ENCODE measurements at places on chromosomes 13 and 19. TPM values are rescaled to one million over a fixed set of nuclear protein-coding genes. Genes with fewer than 3 reads are reported as not detected.

Gene ZFP28
- 0.05 TPM for total RNA-seq

DNA sequence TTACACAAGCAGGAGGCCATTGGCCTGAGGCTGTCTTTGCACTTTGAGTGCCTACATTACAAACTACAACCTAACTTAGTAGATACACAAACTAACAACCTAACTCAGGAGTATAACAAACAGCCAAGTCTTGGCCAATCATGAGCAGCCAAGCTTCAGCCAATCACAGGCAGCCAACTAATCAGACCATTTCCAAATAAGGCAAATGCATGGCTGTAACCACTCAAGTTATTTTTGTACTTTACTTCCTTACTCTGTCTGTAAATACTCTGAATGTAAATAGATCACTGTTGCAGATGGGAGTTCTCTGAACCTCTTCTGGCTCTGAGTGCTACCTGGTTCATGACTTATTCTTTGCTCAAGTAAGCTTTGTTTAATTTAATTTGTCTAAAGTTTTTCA, 748.1 kb upstream of the SGCG start:
- DNase-seq = no peak

DNA sequence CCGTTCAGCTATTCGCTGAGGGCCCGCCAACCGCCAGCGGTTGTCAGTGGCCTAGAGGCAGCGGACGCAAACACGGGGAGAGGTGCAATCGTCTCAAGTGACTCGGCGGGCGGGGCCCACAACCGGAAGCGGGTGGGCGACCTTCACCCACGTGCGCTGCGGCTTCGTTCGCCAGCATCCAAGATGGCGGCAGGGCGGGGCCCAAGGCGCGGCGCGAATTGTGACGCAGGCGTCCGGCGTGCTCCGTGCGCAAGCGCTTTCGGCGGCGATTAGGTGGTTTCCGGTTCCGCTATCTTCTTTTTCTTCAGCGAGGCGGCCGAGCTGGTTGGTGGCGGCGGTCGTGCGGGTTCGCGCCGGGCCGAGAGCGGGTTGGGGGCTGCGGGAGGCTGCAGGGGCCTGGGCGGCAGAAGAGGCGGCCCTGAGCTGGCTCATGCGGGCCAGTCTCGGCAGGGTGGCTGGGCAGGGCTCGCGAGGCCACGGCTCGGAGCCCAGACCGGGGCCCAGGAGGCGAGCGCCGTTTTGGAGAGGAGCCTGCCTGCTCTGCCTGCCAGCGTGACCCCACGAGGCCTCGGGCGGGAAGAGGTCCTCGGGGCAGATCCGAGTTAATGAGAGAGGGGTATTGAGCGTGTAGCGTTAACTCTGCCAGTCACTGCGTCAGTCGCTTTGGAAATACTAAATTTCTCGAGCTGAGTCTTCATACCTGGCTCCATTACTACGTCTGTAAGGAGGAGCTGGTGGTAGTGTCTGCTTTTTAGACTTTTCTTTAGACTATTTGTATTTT, at the start of gene UBA52:
Gene UBA52, plus strand, starts transcription at position 294 of the 781 bp plus-strand sequence. CDS start 1,444 bp downstream, outside the sequence.
- peak; percentile 92 for DNase-seq

GRCh38 chr19:1884719-1885334, 469 bp downstream of the ABHD17A start:
- DNase-seq = no peak
